ENCODE measurements at places on chromosomes 13 and 19. TPM values are rescaled to one million over a fixed set of nuclear protein-coding genes. Genes with fewer than 3 reads are reported as not detected.

The PRRG2 gene
- total RNA-seq = 10.1 TPM

GRCh38 chr13:88345171-88345847 is 674.1 kb downstream of the SLITRK5 start:
- H3K4me3 ChIP-seq = no peak overlapping the region
- no peak for DNase-seq
- no peaks in the 10 kb centered on the region for H3K36me3 ChIP-seq
- H3K27ac ChIP-seq = no peak overlapping the region
- no peaks in the 10 kb centered on the region for H3K27me3 ChIP-seq

The ZNF726 gene
- 2.0 TPM for total RNA-seq

- no peaks in the 10 kb centered on the region for H3K27me3 ChIP-seq
- H3K4me1 ChIP-seq = peaks cover 16% of the 10 kb centered on the region
- DNase-seq = no peak
- H3K4me3 ChIP-seq = no peak overlapping the region
Measured at GRCh38 chr19:49567861-49568441, 12.4 kb downstream of the NOSIP start.

- no peak overlapping the region for H3K4me3 ChIP-seq
- H3K27me3 ChIP-seq = no peaks in the 10 kb centered on the region
- H3K27ac ChIP-seq = no peak overlapping the region
Measured at GRCh38 chr13:79108914-79109643, 297.0 kb downstream of the RBM26 start.

The TMEM272 gene
- total RNA-seq = not detected

The PBX4 gene
- 3.4 TPM for total RNA-seq

DNA sequence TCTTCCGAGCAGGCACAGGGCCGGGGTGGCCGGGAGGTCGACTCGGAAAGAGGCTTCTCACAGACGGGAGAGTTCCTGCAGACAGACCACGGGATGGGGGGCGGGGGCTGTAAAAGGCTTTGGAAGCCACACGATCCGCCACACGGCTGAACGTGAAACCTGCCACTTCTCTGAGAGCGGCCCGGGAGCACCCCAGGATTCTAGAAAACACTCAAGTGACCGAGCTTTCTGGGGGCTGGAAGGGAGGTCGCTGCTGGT is 15.6 kb upstream of the SLC39A3 start:
- no peak overlapping the region for H3K27ac ChIP-seq
- DNase-seq = no peak
- no peak overlapping the region for H3K4me3 ChIP-seq
- H3K27me3 ChIP-seq = no peaks in the 10 kb centered on the region
- peaks cover 46% of the 10 kb centered on the region for H3K36me3 ChIP-seq
- no peaks in the 10 kb centered on the region for H3K4me1 ChIP-seq

DNA sequence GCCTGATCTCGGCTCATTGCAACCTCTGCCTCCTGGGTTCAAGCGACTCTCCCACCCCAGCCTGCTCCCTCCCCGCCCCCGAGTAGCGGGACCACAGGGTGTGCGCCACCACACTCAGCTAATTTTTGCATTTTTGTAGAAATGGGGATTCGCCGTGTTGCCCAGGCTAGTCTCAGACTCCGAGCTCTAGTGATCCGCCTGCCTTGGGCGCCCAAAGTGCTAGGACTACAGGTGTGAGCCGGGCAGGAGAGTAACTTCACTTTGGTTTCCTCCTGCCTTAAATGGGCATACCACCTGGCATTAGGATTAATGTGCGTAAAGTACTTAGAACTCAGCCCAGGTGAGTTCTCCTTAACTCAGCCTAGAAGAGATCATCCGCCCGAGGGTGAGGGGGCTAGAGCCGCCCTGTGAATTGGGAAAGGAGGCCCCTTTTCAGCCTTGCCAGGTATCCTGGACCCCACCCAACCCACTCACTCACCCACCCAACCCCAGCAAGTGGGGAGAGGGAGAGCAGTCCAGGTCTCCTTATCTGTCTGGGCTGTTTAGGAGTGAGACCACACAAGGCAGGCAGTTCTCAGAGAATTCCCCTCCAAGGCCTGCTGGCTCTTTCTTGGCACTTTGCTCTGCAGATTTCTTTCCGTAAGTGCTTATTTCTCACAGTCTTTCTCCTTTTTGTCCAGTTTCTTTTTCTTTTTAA is 1.2 kb upstream of the ZFP36 start:
- H3K27me3 ChIP-seq = no peaks in the 10 kb centered on the region
- peaks cover 34% of the 10 kb centered on the region for H3K4me1 ChIP-seq
- H3K4me3 ChIP-seq = peak overlapping the region; percentile 97
- peak overlapping the region; percentile 100 for H3K27ac ChIP-seq

- H3K27ac ChIP-seq = no peak overlapping the region
- H3K4me1 ChIP-seq = no peaks in the 10 kb centered on the region
- H3K27me3 ChIP-seq = no peaks in the 10 kb centered on the region
- DNase-seq = no peak
- H3K36me3 ChIP-seq = no peaks in the 10 kb centered on the region
Measured at GRCh38 chr13:101876951-101877350, 424.5 kb downstream of the ITGBL1 start.

The ZNF850 gene
- 2.8 TPM for total RNA-seq

- DNase-seq = no peak
- no peak overlapping the region for H3K4me3 ChIP-seq
- H3K27me3 ChIP-seq = no peaks in the 10 kb centered on the region
- no peaks in the 10 kb centered on the region for H3K4me1 ChIP-seq
- H3K27ac ChIP-seq = no peak overlapping the region
Measured at GRCh38 chr13:105702441-105702840, 833.0 kb downstream of the EFNB2 start.

DNA sequence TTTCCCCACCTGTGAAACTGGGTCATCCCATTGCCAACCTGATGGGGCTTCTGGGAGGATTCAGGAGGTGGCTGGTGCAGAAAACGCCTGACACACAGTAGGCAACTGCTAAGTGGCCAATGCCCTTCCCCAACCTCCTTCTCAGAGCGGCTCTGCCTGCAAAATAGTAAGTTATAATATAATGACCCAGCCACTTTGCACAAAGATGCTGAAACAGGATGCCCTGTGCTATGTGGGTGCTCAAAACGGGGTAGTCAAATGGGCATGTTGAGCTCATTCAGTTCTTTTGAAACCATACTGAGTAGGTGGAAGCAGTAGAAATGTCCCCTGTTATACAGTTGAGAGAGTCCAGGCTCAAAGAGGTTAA is 507 bp downstream of the MARCHF2 start:
- no peaks in the 10 kb centered on the region for H3K27me3 ChIP-seq
- no peak for DNase-seq
- peak overlapping the region; percentile 77 for H3K27ac ChIP-seq
- H3K4me1 ChIP-seq = peaks cover 27% of the 10 kb centered on the region

DNA sequence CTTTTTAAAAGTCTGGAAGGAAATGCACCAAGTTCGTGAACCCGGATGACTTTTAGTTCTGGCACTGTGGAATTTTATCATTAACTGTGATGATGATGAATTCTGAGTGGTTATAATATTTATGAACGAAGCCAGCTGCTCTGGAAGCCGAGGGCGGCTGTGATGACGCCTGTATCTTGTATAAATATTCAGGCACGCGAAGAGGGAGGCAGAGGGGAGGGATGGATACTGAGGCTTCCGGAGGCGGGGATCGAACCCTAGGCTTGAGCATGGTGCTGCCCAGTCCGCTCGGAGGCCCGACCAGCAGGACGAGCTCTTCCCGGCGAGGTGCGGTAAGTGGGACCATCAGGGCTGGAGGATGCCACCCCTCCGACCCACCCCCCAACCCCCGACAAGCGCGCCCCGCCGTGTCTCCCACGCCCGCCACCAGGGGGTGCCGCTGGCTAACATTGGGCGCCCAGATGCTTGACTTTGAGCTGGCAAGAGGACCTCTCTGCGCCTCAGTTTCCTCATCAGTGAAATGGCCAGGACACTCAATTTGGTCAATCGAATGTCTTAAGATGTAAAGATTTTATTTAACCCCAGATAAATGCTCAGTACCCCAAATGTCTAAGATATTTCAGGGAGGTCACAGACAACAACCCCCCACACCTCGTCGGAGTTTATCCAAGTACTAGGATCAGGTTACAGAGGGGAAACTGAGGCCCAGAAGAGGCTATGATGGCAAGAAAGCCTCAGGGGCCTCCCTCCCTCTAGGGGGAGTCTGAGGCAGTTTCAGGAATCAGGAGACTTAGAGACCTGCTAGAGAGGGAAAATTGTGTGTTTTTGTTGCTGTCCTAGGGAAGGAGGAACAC is 4.5 kb upstream of the RAB3A start:
- peaks cover 13% of the 10 kb centered on the region for H3K4me1 ChIP-seq
- no peaks in the 10 kb centered on the region for H3K36me3 ChIP-seq
- H3K4me3 ChIP-seq = no peak overlapping the region
- no peaks in the 10 kb centered on the region for H3K27me3 ChIP-seq
- DNase-seq = peak; percentile 75
- no peak overlapping the region for H3K27ac ChIP-seq

The LILRB4 gene
- total RNA-seq = 29.8 TPM

DNA sequence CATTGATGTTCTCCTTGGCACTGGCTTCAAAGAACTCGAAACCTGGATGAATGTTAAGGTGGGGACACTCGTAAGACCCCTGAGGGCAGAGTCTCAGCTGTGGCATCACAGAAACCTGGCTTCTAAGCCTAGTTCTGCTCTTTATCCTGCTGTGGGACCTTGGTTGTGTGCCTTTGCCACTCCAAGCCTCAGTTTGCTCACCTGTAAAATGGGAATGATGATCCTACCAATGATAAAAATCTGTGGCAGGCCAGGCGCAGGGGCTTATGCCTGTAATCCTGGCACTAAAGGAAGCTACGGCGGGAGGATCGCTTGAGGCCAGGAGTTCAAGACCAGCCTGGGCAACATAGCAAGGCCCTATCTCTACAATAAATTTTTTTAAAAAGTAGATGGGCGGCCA is 13.9 kb downstream of the RAB3D start:
- H3K27me3 ChIP-seq = no peaks in the 10 kb centered on the region
- peaks cover 32% of the 10 kb centered on the region for H3K4me1 ChIP-seq
- H3K4me3 ChIP-seq = no peak overlapping the region
- peaks cover 36% of the 10 kb centered on the region for H3K36me3 ChIP-seq
- no peak for DNase-seq

DNA sequence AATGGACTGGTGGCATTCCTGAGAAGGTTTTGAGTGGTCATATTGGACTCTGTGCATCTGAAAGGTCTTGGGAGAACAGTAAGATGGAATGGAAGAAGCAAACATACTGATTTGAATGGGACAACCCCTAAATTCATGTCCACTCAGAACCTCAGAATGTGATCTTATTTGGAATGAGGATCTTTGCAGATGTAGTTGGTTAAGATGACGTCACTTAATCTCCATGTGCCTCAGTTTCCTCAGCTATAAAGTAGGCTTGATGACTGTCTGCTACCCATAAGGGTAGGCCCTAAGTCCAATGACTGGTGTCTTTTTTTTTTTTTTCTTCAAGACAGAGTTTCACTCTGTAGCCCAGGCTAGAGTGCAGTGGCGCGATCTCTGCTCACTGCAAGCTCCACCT is 71.1 kb upstream of the SOX21 start:
- H3K27ac ChIP-seq = no peak overlapping the region
- no peaks in the 10 kb centered on the region for H3K36me3 ChIP-seq
- H3K4me3 ChIP-seq = no peak overlapping the region

All from upper lobe of right lung (tissue), 1 donor.